Renal pelvis (tissue), 12 donors: ENCODE measurements at places on chromosomes 16 and 17.
A peak's percentile ranks its signal among the peaks of the same experiment; 100 is the strongest.

- no peak for DNase-seq
Observed at GRCh38 chr16:600781-601180, 10.9 kb downstream of the RAB40C start.

DNA sequence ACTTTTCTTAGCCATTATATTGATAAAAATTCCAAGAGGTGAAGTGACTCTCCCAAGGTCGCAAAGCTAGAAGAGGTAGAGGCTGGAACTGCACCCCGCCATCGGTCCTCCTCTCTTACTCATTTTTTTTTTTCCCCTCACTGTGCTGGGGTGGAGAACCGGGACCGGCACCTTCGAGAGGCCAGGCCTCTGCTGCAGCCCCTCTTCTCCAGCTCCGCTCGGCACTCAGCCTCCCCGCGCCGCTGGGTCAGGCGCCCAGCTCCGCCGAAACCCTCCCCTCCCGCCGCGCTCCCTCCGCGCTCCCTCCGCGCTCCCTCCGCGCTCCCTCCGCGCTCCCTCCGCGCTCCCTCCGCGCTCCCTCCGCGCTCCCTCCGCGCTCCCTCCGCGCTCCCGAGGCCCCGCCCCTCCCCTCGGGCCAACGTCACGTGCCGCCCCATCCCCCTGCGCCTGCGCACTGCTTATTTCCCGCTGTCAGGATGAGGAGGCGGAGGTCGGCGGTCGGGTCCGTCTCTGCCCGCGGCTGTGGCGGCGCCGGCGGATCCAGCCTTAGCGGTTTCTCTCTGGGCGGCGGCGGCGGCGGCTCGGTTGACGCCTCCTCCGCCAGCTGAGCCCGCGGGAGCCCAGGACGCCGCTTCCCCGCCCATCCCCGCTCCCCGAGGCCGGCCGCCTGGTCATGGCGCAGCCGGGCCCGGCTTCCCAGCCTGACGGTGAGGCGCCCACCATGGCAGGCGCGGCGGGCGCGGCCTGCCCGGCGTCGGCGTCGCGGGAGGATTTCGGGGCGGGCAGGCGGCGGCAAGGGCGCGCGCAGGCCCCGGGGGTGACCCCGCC is at the start of gene RABEP1:
Gene RABEP1 (plus strand): TSS at position 471 of the 828 bp plus-strand sequence. CDS start 203 bp downstream, at position 674.
- DNase-seq: peak; percentile 91

- no peak for DNase-seq
Observed at GRCh38 chr17:69560987-69561441, 146.5 kb downstream of the MAP2K6 start.

DNA sequence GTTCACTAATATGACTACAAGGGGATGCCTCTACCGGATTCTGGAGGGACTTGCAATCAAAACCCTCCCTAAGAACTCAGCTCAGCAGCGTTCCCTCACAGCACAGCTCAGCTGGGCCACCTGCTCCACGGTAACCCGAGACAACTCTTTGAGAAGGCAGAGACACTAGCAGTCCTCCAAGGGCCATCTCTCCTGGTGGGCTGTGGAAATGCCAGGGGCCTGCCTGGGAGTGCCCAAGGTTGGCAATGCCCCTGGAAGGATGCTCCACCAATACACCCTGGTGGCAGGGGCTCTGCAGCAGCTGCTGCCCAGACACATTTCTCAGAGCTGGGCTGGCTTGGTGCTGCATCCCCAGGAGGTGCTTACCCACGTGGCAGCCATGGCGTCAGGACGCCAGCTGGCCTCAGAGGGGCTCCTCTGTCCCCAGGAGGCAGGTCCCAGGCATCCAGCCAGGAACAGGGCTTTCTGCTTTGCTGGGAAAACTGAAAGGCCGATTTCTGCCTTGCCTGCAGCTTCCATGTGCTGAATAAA is 16.5 kb downstream of the CDIP1 start:
- DNase-seq: no peak

DNA sequence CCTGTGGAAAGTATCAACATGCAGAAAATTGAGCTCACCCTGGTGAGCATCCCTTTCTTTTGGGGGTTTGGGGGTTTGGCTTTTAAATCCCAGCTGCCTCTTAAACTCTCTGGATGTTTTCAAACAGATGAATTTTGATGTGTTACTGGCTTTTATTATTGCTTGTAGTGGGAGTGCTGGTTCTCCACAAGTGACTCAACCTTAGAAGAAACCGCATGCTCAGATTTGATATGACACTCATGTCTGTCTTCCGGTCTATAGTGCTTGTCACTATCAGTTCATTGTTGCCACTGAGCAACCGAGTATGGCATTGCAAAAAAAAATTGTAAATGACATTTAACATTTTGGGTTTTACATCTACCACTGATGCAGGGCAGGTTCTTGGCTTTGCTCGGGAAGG is 104.5 kb downstream of the HS3ST4 start:
- no peak for DNase-seq

GRCh38 chr17:72345536-72345935 is 224.7 kb downstream of the SOX9 start:
- DNase-seq: no peak

- no peak for DNase-seq
Observed at GRCh38 chr16:71205482-71206131, 24.9 kb downstream of the HYDIN start.

GRCh38 chr17:77444628-77444983 is 303.8 kb downstream of the SEC14L1 start:
- DNase-seq: peak; percentile 74
